Ammon's horn (tissue), 1 donor: ENCODE measurements at places on chromosomes 1 and 21.

- no peak for DNase-seq
Measured at GRCh38 chr1:88191917-88192316, 492.2 kb upstream of the PKN2 start.

DNA sequence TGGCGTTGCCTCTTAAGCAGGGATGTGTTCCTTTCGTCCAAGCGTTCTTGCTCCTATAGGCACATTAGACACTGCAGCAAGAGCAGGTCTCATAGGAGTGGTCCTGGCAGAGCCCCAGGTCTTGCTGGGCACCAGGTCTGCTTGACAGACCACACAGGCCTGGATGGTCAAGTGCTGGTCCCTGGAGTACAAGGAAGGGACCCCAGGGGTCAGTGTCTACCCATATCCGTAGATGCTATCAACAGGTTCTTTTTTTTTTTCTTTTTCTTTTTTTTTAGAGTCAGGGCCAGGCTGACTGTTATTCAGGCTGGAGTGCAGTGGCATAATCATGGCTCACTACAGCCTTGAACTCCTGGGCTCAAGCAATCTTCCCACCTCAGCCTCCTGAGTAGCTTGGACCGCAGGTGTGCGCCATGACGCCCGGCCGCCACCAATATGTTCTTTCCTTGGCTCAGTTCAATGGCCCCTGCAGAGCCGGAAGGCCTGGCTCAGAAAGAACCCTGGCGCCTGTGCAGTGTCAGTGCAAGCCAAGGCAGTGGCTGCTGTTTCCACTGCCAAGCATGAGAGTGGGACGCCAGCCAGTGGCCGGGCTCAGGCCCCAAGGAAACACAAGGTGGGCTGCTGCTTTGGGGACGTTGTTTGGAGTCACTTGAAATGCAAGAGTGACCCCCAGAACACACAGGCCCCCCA, 10.0 kb upstream of the TNFRSF8 start:
- DNase-seq: peak; percentile 50

- no peak for DNase-seq
Measured at GRCh38 chr1:58607391-58607790, 30.3 kb upstream of the TACSTD2 start.

DNA sequence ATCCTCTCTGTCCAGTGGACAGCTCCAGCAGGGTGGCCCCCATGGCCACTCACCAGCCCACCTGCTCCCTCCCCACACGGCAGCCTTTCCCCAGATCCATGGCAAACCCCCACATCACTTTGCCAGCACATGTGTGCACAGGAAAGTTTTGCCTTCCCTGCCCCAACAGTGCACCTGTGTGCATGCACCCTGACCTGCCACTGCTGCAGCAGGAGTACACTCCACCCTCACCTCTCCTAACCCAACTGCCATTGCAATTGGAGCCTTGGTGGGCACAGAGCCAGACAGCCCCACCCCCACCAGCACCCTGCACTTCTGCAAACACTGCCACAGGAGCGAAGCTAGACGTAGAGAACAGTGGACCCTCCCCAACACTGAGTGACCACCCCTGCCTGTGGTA, 308.9 kb downstream of the CEP170 start:
- DNase-seq: no peak

DNA sequence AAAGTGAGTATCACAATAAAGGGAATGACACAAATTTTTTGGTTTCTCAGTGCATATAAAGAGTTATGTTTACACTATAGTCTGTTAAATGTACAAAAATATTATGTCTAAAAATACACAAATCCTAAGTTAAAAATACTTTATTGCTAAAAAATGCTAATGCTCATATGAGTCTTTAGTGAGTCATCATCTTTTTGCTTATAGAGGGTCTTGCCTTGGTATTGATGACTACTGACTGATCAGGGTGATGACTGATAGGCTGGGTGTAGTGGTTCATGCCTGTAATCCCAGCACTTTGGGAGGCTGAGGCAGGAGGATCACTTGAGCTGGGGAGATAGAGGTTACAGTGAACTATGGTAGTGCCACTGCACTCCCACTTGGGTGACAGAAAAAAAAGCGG, 12.9 kb upstream of the NUF2 start:
- DNase-seq: no peak

GRCh38 chr21:16071092-16071491, 341.3 kb downstream of the USP25 start:
- DNase-seq: peak; percentile 96
